ENCODE measurements at places on chromosomes 5 and 9.

DNA sequence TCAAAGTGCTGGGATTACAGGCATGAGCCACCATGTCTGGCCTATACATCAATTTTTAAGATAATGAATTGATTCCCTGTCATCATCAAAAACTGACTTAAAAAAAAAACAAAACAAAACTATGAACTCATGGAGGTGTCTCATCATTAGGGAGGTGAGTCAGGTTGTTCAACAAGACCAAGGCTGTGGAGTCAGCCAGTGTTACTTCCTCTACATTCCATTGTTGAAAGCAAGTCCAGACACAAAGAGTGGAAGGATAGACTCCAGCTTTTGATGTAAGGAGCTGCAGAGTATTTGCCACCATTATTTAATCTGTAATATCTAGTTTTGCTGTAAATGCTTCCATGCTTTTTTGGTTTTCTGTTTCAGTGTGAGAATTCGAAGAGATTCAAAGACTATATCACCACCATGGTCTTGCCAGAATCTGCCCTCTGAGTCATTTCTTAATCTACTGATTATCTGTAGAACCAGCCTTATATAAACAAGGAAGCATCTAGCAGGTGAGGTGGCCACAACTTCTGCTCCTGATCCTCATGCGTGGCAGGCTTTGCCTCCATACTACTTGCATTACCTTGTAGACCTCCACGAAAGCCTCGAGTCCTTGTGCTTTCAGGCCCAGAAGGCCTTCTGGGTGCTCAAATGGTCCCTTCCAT is 156.1 kb downstream of the FGF1 start:
- no peak for DNase-seq

DNA sequence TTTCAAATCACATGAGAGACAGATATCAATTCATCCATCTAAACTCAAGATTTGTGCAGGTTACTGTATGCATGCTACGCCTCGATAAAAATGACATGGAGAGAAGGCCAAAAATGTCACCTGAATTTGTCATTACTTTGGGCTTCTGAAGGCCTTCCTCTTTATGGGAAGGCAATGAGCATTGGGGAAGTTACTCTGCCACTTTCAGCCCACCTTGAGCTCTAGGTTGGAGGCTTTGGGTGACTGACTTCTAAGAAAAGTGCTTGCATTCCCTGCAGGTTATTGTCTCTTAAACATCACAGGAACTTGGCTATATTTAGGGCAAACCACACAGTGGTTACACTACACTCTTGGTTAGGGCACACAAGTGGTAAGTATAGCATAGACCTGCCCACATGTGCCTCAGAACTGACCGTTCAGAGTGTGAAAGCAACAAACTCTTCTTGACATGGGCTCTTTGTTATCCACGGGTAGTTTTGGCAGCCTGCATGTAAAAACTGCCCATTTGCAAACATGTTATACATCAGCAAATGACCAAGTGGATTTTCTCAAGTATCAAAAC is 169.5 kb downstream of the ZNF608 start:
- DNase-seq: no peak

GRCh38 chr5:41161271-41161670 is 52.1 kb downstream of the C6 start:
- DNase-seq: no peak

GRCh38 chr5:35835796-35836742 is 20.6 kb upstream of the IL7R start:
- DNase-seq: no peak

DNA sequence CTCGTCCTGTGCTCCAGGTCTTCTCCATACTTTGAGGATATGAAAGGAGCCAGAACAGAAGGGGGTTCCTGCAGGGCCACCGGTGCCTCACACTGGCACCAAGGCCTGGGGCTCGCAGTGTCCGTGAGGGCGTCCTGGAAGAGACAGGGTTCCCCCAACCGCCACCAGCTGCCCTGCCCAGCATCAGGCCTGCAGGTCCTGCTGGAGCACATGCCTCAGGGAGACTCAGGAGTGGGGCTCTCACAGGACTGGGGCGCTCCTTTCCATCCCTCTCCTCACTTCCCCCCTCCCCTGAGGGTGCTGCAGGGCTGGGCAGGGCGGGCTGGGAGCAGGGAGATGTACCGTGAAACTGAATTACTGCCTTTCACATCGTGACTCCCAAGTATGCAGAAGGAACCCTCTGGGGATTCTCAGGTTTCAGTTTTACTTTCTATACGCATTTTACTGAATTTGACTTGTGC is 31.7 kb downstream of the CEP72 start:
- DNase-seq: no peak

GRCh38 chr9:130211548-130212226 is 39.5 kb downstream of the NCS1 start:
- no peak for DNase-seq

GRCh38 chr5:95591490-95591901 is 28.4 kb upstream of the GPR150 start:
- no peak for DNase-seq

- no peak for DNase-seq
Observed at GRCh38 chr9:79592726-79593493, 21.1 kb downstream of the TLE4 start.

- no peak for DNase-seq
Observed at GRCh38 chr5:163338-163620, 28.0 kb upstream of the LRRC14B start.

DNA sequence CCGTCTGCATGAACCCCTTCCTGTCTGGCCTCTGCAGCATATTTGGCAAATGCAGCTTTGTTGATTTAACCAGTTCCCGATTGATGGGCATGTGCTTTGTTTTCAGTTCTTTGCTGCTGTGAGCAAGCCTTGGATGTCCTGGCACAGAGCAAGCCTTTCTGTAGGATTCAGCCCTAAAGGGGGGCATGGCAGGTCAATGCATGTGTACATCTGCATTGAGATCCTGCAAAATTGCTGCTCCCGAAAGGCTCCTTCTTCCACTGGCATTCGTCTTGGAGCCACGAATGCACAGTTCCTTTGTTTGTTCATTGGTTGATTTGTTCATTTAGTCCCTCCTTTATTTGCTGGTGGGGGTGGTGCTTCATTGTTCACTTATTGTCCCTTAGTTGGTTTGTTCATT is 34.8 kb downstream of the COL5A1 start:
- DNase-seq: no peak

GRCh38 chr5:141420855-141421488 is at the start of gene PCDHGA11:
PCDHGA11 (plus strand) TSS chr5:141421051; CDS start chr5:141421228, 177 bp downstream.
- DNase-seq: no peak

- DNase-seq: no peak
Observed at GRCh38 chr5:52709167-52709925, 78.4 kb upstream of the ITGA1 start.

DNA sequence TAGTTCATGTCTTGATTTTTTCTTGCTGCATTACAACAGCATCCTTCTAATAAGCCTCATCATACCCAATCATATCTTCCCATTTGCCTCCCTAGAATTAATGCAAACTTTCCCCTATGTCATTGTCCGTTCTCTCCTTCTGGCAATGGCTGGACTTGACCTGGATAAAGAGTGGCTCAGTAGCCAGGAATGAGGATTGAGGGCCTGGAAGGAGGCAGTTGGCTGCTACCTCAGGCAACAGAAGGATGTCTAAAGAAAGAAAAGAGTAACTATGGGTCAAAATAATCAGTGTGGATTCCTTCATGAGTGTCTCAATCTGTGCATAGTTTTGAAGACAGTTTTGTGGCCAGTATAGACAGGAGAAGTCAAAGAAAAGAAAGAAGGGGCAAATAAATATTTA is 209.6 kb downstream of the TRPM3 start:
- DNase-seq: no peak
